Activated CD8-positive, alpha-beta memory T cell treated with anti-CD3 and anti-CD28 coated beads for 1 hour (primary cell): ENCODE measurements at places on chromosomes 11 and 22.
A peak's percentile ranks its signal among the peaks of the same experiment; 100 is the strongest.

DNA sequence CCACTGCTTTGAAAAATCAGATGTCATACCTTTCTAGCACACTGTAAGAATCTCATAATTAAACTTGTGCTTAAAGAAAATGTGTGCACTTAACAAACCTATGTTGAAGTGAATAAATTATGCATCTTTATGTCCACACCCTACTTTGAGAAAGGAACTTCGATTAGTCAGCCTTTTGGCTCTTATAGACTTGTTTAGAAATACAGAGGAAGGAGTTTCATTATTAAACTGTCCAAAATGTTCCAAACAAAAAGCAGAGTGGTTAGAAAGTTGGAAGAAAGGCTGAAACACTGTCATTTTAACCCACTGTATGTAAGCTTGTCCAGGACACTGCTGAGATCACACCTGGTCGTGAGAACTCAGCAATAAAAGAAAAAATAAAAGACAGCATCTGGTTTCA, 863.2 kb upstream of the CHORDC1 start:
- DNase-seq, result no peak

DNA sequence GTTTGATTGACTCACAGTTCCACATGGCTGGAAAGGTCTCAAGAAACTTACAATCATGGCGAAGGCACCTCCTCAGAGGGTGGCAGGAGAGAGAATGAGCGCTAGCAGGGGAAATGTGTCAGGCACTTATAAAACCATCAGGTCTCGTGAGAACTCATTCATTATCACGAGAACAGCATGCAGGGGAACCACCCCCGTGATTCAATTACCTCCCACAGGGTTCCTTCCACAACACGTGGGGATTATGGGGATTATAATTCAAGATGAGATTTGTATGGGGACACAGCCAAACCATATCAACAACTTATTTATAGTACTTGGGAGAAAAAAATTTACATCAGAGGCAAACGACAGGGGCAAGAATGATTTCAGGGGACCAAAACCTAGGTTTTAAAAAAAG, 3.0 kb downstream of the ME3 start:
- no peak for DNase-seq

DNA sequence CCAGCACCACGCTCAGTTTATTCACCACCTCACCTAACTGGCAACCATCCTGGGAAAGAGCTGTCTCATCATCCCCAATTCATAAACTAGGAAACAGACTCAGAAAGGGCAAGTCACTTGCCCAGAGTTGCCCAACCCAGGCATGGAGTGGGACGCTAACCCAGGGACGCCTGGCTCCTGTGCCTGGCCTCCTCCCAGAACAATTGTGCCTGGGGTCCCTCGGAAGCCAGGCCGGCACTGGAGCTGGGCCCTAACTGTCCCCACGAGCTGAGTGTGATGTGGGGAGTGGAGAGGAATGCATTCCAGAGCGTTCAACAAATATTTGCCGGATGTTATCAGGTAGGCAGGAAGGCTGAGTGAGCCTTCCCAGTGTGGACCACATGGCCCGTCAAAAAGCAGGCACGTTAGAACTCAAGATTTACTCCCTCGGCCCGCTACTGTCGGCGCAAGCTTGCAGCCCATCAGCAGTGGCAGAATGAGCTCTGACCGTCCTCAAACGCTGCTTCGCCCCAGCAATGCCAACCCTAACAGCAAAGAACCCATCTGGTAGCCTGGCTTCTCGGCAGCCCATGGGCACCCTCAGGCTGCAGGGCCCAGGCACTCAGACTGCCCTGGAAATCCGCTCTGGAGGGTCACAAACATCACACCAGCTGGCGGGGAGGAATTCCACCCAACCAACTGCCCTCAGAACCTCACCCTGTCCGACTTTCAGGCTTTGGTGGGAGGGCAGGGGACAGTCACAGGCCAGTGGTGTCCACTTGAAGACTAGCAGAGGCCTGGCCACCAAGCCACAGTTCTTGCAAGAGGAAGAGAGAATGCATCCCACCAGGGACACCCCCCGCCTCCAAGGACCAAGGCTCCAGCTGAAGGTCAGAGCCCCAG, 35.6 kb downstream of the MYH9 start:
- no peak for DNase-seq

DNA sequence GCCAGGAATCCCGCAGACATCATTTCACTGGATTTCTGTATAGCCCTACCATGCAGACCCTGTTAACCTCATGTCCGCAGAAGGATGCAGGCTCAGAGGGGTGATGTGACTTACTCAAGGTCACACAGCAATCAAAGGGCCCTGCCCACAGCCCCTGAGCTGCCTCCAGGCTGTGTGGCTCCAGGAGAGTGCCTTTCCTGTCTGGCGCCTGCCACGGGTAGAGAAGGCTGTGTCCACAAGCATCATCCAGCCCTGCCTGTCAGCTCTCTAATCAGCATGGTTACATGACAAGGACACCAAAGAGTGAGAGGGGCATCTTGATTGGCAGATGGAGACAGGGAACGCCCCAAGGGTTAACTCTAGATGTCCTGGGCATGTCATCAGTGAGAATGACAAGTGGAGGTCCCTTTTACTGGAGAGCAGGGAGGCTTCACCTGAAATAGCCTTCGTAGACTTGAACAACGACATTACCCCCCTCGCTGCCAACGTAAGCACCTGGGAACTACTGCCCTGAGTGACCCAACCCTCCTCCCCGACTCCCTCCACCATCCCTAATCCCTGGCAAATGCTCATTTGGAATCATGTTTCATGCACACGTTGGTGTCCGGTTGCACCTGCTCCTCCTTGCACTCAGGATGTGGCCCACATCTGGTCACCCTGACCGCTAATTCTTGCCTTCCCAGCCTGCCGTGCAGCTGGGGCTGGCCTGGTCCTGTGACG, 6.9 kb downstream of the FGF19 start:
- no peak for DNase-seq

DNA sequence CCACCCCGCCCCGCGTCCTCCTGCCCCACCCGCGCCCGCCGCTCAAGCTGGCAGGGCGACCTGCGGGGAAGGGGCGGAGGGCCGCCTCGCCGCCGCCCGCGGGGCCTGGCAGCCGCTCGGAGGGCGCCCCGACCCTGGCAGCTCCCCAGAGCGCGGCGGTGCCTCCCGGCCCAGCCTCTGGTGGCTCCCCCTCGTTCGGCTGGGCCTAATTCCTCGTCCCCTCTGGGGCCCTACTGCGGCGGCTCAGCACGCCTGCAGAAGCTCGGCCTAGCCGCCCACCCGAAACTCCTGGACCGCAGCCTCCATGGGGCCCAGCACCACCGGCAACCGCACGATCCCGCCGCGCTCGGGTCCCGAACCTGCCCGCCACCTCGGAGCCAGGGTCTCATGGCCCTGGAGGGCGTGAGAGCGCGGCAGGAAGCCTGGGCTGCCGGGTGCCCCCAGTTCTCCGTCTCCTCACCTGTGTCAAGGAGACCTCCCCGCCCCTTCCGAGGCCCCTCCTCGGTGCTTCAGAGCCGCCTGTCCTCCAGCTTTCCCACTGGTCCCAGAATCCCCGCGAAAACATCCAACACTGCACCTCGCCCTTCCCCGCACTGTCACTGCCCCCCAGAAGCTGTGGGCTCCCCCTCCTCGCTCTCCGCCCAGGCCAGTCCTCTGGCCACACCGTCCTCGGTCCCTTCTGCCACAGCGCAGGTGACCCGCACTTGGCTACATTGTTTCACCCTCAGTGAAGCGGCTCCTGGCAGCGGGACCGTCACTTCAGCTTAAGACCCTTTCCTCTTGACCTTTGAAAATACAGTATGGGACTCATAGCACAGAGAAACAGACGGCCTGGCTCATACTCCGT, 613 bp upstream of the GSC2 start:
- DNase-seq, result no peak

GRCh38 chr11:66126808-66127555, 56.9 kb downstream of the PACS1 start:
- peak; percentile 12 for DNase-seq

DNA sequence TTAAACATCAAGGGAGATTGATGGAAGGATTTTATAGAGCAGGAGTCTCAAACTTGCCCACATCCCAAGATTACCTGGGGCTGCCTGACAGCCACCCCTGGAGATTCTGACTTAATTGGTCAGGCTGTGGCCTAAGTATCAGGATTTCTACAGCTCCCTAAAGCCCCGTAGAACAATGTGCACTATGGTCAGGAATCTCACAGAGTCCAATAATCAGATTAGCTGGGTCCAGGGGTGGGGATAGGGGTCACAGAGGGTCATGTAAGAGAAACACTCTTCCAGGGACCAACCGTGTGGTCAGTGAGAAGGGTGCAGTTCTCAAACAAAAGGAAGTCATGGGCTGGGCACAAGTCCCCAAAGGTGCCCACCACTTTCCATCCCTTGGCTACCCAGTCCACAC, 20.5 kb upstream of the FBLN1 start:
- no peak for DNase-seq

GRCh38 chr11:121740902-121741301, 288.1 kb upstream of the SORL1-AS1 start:
- DNase-seq, result no peak

DNA sequence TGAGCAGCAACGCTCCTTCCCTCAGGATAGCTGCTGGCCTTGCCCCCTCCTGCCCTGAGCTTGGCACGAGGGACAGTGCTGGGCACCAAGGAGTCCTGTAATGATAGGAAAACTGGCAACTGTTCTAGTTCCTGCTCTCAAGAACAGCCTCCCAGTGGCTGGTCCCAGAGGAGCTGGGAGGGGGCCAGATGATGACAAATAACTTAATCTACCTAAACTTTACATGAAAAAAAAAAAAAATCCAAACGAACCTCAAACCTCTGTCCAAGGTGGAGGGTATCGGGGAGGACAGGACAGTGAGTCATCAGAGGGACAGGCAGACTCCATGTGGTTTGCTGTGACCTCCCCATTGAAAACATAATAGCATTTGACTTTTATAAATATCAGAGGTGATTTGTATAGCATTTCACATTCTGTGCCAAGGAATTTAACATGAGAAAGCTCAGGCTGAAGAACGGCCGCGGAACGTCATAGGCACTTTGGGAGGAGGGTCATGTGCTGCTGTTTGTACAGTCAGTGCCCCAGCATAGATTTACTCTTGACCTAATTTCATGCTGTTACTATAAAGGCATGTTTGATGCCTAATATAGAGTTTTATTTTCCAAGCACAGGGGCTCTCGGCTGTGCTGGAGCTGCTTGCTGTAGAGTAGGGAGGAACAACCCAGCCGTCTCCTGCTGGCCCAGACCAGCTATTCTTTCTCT, 98.2 kb upstream of the NNMT start:
- no peak for DNase-seq

DNA sequence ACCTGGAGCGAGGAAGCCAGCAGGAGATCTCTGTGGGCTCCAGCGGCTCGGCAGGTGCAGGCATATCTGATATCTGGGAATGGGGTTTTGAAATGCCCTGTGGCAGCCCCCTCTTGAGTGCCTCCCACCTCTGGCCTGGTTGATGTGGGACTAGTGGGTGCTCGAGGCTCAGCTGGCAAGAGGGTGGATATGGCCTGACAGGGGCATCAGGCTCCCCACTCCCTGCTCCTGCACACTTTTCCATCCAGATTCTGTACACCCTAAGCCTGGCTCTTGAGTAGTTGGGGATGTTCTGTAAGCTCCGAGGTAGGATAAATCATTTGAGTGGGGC, 75.0 kb downstream of the SCN3B start:
- DNase-seq, result no peak

- no peak for DNase-seq
Observed at GRCh38 chr11:74024261-74025029, 15.6 kb upstream of the UCP3 start.

DNA sequence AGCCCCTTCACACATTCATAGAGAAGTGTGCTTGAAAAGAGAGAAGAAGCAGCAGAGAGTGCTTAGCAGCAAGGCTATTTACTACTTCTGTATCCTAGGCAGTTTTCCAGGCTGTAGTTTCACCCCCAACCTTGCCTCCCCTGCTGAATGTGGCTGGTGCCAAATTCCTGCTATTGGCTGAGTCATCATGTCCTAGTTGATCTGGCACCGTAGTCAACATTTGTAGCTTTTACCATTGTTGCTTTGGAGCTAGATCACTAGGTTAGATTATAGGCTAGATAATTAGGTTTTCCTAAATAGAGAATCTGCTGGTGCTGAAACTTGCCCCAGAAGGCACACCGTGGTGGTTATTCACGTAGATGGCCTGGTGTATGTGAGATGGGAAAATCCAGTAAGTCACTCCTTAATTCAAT, 32.7 kb downstream of the ARHGAP42 start:
- no peak for DNase-seq

DNA sequence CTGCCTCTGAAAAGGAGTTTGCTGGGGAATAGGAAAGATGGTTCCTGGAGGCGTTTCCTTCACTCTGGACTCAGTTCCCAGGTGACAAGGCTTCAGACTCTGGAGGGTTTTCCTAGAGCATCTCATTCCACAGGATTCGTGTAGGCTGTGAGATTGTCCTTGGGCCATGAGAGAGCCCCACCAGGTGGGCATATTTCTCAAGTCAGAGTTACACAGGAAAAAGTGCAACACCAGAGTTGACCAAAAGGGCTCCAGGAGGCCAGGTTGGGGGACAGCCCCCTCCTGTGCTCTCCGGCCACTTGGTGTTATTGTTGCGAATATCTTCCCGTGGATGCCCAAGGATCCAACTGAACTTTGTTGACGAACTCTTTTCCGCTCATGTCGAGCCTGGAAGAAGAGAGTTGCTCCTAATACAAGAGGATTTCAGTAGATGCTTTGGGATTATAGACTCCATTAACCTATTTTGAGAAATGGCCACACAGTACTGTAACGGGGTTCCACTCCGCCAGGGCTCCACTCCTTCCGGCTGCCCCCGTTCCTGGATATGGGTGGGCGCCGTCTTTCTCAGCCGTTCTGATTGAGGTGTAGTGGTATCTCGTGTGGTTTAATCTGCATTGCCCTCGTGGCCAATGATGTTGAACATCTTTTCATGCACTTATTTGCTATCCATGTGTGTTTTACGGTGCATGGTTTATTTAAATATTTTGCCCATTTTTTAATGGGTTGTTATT, 580.3 kb downstream of the BRD1 start:
- DNase-seq, result no peak

GRCh38 chr11:11958403-11959231, 49.8 kb downstream of the DKK3 start:
- DNase-seq, result no peak

DNA sequence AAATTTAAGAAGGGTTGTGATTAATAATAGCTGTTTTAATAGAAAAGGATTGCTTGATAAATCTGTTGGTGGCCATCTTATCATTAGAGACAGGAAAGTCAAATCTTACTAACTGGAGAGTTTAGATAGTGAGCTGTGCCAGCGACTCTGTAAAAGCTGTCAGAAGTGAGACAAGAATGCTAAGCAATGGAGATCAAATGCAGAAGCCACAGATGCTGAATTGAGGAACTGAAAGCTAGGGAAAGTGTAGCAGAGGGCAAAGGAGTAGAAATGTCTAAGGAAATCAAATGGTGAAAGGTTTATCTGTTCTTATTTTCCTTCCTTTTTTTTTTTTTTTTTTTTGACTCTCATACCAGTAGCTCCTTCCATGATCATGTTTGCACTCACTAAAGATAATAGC, 13.7 kb downstream of the MS4A13 start:
- no peak for DNase-seq

- DNase-seq, result no peak
Observed at GRCh38 chr22:32971276-32971675, 86.9 kb downstream of the SYN3 start.

GRCh38 chr11:72231396-72232259, 7.1 kb downstream of the INPPL1 start:
- DNase-seq, result no peak
